ENCODE measurements at places on chromosomes 2 and 18.

DNA sequence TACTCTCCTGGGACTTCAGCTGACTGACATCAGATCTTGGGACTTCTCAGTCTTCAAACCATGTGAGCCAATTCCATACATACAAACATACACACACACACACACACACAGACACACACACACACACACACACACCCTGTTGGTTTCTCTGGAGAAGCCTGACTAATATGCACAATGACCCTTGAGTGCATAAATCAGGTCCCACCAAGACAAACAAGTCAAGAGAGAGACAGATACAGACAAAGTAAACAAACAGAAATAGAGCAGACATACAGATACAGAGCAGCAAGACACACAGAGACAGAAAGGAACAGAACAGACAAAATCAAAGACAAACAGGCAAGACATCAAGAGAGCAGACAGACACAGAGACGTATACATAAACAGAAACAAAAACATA, 43.8 kb upstream of the DDX18 start:
- no peak for DNase-seq

DNA sequence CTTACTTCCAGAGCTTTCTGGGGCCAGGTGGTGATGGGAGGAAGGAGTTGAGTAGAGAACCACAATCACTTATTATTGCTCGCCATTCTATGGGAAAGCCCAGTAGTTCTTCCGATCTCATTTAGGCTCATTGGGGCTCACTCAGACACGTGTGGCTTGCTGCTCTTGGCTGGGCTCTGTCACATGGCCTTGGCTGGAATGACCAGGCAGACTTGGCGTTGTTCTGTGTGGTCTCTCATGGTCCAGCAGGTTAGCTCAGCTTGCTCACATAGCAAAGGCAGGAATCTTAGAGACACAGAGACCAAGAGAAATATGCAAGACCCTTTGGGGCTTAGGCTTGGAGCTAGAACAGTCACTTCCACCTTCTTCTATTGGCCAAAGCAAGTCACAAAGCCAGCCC, 261.2 kb downstream of the LOXHD1 start:
- no peak for DNase-seq

DNA sequence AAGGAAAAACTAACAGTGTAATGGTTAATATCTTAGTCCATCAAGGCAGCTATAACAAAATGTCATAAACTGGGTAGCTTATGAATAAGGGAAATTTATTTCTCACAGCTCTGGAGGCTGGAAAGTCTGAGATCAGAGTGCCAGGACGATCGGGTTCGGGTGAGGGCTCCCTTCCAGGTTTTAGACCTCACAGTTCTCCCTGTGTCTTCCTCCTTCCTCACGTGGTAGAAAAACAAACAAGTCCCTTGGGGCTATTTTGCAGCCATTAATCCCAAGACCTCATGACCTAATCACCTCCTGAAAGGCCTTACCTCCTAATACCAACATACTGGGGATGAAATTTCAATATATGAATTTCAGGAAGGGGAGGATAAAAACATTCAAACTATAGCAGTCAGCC, 455.9 kb downstream of the CNTNAP5 start:
- no peak for DNase-seq

DNA sequence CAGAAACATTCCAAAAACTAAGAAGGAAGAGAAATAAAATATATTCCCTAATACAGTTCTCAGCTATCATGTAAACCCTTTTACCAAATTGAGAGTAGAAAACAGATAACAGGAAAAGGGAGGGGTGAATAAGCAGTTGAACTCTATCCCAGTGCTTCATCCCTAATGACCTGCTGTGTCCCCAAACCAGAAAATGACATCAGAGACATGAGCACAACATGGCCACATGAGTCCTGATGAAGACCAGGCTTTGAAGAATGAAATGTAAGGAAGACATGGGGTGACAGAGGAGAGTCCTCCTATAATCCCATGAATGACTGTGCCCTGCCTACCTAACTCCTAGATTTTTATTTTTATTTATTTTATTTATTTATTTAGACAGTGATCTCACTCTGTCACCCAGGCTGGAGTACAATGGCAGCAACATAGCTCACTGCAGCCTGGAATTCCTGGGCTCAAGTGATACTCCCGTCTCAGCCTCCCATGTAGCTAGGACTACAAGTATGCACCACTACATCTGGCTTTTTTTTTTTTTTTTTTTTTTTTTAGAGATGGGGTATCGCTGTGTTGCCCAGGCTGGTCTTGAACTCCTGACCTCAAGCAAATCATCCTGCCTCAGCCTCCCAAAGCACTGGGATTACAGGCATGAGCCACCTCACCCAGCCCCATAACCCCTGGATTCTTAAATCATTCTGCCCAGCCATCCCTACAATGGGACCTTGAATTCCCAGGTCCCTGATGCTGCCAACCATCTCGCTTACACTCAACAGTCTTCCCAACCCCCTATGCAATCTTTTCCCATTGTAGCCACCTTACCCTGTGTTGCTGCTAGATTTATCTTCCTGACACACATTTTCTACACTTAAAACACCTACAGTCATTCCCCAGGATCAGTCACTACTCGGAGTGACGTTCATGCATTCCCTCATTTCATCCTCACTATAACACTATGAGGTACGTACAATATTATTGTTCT, 64.5 kb downstream of the ANKRD44 start:
- DNase-seq, result no peak

DNA sequence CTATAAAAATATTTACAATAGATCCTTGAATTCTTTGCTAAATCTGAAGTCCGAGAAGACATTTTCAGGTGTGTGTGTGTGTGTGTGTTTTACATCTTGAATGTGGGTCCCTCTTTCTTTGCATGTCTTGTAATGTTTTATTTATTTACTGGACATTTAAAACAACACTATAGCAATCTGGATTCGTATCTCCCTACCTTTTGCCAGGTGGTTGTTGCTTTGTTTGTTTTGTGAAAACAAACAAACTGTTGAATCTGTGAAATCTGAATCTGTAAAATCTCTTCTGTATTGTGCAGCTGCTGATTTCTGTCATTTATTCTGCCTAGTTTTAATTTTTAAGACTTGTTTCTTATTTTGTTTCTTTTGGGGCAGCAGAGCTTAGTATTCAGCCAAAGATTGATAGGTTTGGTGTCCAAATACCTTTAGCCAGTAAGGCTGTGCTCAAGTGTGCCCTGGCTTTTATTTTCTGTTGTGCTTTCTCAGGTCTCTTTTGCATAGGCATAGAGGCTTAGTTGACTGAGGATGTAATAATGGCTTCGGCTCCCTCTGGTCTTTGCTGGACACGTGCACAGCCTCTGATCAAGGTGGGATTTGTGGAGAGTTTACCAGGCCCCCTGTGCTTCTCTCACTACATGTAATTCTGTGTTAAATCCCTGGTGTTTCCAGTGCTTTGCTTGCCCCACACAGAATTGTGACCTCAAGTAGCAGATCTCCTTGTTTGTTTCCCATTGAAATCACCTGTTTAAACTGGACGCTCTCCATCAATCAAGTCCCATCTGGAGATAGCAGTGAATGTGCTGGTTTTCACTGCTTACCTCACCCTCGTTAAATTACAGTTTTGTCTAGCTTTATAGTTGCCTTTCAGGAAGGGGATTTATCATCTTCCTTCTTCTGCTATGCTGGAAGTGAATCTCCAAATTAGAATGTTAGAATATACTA, 71.1 kb downstream of the BIRC6 start:
- peak; percentile 9 for DNase-seq

GRCh38 chr2:179253226-179253625, 11.4 kb downstream of the SESTD1 start:
- DNase-seq, result no peak

DNA sequence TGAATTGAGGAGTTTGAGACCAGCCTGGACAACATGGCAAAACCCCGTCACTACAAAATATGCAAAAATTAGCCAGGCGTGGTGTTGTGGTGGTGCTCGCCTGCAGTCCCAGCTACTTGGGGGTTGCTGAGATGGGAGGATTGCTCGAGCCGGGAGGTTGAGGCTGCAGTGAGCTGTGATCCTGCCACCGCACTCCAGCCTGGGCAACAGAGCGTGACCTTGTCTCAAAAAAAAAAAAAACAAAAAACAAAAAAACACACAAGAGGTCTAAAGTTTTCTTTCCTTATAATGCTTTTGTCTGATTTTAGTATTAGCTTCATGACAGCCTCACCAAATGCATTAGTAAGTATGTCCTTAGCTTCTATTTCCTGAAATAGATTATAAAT, 43.1 kb downstream of the VPS54 start:
- DNase-seq, result no peak

All from spinal cord (tissue), 10 donors.